ENCODE measurements at places on chromosomes 2 and 18.

DNA sequence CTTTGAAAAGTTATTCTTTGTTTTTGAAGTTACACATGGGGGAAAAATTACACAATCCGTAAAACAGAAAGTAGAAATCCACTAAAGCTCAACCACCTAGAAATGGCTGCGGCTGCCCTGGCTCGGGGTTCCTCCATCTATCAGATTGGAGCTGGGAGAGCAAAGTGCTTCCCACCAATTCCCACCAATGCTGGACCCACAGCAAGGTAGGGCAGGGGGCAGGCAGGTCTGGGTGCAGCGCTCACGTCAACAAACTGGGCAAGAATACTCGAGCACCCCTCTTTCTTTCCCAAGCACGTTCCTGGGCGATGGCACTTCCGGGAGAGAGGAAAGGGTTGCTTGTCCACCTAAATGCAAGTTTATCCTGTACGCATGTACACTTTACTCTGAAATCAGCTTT lies 217.6 kb downstream of the NDUFA10 start:
- DNase-seq = no peak

DNA sequence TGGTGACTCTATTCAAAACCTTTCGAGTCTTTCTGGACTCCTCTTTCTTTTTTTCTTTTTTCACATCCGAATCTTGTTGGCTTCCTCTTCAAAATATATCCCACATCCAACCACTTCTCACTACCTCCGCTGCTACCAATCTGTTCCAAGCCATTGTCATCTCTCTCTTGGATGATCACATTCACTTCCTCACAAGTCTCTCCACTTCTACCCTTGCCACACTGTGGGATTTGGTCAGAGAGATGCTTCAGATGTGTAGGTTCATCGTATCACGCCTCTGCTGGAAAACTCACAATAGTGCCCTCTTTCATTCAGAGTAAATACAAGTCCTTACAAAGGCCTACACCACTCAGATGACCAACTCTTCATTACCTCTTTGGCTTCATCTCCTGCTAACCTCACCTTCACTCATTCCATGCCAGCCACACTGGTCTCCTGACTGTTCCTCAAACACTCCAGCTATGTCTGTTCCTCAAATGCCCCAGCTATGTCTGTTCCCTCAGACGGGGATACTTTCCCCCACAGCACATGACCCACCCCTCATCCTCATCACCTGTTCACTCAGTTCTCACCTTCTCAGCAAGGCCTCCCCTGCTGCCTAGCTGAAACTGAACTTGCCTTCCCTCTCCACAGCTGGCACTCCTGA lies 67.2 kb upstream of the PELI1 start:
- no peak for DNase-seq

DNA sequence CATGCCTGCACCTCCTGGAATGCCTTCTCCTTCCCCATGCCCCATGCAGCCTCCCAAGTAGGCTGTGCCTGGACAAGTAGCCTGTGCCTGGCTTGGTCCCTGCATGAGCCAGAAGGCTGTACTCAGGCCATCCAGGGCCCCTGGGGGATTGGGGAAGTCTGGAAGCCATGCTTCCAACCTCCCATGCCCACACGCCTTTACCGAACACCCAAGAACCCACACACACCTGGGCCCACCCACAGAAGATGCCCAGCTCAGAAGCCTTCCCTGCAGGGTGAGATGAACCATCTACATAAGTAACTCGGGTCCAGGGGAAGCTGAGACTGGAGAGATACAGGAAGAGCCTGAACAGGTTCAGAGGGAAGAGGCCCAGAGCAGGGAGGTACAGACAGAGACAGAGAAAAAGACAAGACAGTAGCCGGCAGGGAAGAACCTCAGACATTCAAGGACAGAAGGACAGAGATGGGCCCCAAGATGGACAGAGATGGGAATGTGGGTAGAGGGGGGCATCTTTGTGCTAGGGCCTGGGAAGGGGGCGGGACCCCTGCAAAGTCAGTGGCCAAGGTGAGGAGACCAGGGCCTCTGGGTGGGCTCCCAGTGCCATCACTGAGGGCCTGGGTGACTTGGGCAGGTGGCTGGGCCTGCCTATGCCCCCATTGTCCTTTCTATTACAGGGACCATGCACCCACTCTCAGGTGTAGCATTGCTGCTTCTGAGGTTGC lies 4.3 kb downstream of the BIN1 start:
- DNase-seq = peak; percentile 58

DNA sequence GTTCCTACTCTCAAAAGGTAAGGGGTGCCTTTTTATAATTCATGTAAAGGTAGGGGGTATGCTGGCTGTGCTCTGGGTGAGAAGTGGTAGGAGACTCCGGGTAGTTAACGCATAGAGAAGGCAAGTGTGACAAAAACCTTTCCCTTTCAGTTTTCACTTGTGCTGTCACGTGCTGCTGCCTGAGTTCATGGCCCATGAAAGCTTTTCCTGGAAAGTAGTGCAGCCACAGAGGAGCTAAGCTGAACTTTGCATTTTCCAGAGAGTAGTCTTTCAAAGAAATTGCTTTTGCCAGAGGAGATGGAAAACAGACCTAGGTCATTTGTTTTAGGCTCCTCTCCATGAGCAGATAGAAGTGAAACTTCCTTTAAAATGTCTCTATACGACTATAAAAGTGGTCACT lies 44.7 kb downstream of the THSD7B start:
- no peak for DNase-seq

GRCh38 chr2:54767921-54768320 lies 44.5 kb downstream of the EML6 start:
- no peak for DNase-seq

GRCh38 chr2:3805201-3805939 lies 102.0 kb downstream of the DCDC2C start:
- DNase-seq = no peak

GRCh38 chr2:203551778-203552177 lies 16.7 kb upstream of the RAPH1 start:
- no peak for DNase-seq

- no peak for DNase-seq
Observed at GRCh38 chr2:138026111-138027020, 62.1 kb downstream of the HNMT start.

DNA sequence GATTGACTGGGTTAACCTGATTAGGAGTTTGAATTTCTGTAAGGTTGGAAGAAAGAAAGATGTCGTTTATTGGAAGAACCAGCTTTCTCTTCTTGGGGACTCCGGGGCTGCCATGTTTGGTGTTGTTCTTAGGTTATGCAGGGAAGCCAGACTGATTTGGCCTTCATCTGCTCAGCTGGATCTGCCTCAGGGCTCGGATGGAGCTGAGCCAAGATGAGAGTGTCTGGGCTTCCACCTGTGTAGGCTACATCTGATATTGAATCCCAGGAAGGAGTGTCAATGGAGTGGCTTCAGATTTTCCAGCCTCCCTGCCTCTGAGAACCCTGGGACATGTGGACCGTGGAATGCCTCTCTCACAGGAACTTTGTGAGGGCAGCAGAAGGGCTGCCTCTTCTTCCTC lies 126.1 kb downstream of the WDSUB1 start:
- no peak for DNase-seq

- no peak for DNase-seq
Observed at GRCh38 chr18:70709144-70709543, 420.3 kb downstream of the SOCS6 start.

- no peak for DNase-seq
Observed at GRCh38 chr18:74724186-74724585, 126.5 kb downstream of the ZNF407 start.

DNA sequence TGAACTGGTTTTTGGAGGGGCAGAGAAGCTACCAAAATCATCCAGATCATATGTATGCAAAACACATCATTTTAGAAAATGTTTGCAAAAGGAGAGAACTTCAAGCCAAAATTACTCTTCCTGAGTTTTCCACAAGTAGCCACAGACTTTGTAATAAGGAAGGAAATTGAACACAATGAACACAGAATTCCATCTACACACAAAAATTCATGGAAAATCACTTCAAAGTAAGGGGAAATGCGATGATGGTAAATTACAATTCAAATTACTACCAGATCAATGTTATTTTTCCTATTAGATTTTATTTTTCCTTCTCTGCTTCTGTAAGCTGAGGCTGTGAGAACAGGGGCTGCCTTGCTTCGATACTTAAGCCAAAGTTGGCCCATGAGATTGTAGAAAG lies 172.1 kb upstream of the ARL4C start:
- DNase-seq = no peak

GRCh38 chr2:54946220-54946805 lies 103.9 kb downstream of the RTN4 start:
- DNase-seq = peak; percentile 37

DNA sequence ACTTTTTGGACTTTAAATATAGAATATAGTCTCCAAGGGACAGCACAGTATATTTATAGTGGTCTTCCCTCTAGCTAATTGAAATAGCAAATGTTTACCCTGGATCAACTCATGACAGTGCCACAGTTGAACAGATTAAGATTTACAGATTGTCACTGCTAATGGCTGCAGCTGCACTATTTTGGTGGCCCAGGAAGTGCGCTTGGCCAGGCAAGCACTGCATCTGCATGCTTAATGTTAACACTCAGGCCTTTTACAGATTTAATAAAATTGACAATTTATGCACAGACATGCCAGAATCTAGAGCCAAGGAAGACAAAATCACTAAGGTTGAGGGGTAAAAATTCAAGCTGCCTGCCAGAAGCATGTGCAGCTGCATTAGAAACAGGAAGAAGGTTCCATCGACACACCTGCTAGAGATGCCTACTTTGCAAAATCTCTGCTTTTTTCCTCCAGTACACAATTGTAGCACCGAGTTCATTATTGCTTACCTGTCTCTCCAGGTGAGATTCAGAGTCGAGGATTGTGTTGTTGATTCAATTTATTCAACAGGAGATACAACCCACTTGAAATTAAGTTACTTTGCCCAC lies 1042.3 kb upstream of the NRXN1 start:
- no peak for DNase-seq

- no peak for DNase-seq
Observed at GRCh38 chr18:3171631-3172030, 48.1 kb downstream of the MYOM1 start.

- peak; percentile 46 for DNase-seq
Observed at GRCh38 chr2:217910875-217911212, 92.0 kb downstream of the TNS1 start.

- DNase-seq = no peak
Observed at GRCh38 chr2:160742667-160743066, 249.1 kb upstream of the RBMS1 start.

DNA sequence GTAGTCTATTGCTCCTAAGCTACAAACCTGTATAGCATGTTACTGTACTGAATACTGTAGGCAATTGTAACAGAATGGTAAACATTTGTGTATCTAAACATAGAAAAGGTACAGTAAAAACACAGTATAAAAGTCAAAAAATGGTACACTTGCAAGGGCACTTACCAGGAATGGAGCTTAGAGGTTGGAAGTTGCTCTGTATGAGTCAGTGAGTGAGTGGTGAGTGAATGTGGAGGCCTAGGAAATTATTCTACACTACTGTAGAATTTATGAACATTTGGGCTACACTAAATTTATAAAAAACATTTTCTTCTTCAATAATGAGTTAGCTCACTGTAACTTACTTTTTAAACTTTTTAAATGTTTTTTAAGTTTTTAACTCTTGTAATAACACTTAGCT lies 19.0 kb downstream of the NABP1 start:
- DNase-seq = no peak

DNA sequence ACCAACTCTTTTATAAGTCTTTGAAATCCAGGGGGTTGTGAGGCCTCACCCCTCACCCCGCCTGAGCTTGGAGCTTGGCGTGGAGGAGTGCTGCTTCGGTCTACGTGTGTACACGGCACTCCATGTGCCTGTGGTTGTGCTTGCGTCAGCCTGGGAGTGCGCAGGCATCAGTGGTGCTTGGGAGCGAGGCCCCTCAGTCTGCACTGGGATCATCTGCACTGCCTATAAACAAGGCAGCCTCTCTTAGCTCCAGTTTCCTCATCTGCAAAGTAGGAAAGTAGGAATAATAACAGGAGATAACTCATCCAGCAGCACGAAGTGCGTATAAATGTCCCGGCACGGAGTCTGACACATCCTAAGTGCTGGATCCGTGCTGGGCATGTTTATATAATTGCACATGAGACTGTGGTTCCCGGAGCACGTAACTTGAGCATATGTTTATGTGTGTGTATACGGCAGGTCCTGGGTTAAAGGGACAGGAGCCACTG lies 1.2 kb downstream of the GYPC start:
- peak; percentile 73 for DNase-seq

DNA sequence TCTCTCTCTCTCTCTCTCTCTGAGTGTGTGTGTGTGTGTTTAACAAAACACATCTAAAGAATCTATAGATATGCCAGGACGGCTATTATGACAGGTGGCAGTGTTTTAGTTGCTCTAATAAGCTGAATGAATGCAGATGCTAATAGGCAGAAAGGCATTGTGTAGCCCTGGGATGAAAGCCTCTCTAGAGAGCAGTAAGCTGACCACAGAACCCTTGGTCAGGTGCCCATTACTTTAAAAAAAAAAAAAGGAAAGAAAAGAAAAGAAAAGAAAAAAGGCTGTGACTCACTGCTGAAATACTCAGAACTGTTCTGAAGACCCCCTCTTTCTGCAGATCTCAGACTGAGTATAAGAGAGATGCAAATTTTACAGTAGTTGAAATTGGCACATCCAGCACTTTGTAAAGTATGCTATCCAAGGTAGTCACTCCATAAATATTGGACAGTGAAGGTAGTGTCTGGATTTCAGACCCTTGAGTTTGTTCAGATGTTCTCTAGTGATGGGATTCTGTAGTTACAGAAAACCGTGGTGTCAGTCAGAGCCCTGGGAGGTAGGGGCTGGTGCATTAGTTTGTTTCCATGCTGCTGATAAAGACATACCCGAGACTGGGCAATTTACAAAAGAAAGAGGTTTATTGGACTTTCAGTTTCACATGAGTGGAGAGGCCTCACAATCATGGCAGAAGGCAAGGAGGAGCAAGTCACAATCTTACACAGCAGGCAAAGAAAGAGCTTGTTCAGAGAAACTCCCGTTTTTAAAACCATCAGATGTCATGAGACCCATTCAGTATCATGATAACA lies 30.9 kb downstream of the OSBPL6 start:
- DNase-seq = no peak

Data from psoas muscle (tissue), 8 donors.